ENCODE measurements at places on chromosomes 4 and X. TPM values are rescaled to one million over a fixed set of nuclear protein-coding genes. Genes with fewer than 3 reads are reported as not detected.

- DNase-seq, result no peak
- H3K4me1 ChIP-seq, result no peaks in the 10 kb centered on the region
These were observed 18.1 kb downstream of the TDO2 start for GRCh38 chr4:155921597-155921996.

DNA sequence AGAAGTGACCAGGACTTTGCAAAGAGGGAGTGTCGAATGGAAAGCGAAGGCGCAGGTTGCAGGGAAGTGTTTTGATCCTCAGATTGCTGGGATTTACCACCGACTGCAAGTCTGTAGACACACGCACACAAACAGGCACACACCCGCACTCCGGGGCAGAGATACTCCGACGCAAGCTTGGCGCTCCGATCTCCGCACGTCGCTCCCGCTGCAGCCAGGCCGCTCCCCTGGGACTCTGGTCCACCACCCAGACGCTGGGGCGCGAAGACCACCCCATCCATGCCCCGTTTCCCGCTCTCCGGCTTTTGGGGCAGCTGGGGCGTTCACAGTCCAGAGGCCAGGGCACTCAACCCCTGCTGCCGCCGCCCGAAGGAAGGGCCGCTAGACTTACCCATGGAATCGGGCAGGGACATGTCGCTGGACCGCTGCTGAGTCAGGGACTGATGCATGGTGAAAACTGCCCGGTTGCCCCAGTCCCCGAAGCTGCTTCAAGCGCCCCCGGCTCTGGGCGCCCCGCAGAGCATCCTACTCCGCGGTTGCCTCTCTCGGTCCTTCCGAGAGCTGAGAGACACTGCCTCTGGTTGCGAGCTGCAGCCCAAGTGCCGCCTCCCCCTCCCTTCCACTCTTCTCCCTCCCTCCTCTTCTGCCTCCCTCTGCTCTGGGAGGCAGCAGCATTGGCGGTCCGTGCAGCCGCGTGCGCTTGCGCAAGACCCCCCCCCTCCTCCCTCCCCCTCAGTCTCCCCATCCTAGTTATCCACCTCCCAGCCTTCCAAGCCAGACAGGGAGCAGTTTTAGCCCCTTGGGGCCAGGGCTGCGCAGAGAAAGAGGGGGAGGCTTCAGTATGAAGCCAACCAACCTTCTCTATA is at the start of gene TMEM255A:
Gene TMEM255A (minus strand): TSS at position 601 of the 866 bp plus-strand sequence. CDS start 152 bp downstream, at position 449.
- H3K27me3 ChIP-seq, result peaks cover 48% of the 10 kb centered on the region
- H3K4me1 ChIP-seq, result peaks cover 16% of the 10 kb centered on the region
- H3K27ac ChIP-seq, result no peak within 1 kb of the TSS
- H3K4me3 ChIP-seq, result peak within 1 kb of the TSS; percentile 70
- peak; percentile 10 for DNase-seq

DNA sequence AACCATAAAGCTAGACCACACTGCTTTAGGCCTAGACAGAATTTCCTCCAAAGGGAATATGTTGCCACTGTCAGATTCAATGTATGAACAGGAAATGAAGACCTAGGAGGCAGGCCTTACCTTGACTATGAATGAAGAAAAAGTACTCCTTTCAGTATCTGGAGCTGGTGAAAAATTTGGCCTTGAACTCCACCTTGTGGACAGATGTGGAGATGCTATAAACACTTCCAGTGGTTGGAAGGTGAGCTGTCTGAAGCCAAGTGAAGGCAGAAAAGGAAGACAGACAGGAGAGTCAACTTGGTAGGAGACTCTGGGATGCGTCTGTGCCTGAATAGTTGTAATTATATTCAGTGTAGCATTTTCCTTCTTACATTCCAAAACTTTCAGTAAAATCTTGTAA is 17.2 kb downstream of the SPIN3 start:
- no peak overlapping the region for H3K4me3 ChIP-seq
- H3K27ac ChIP-seq, result no peak overlapping the region
- DNase-seq, result peak; percentile 44
- H3K4me1 ChIP-seq, result no peaks in the 10 kb centered on the region
- peaks cover 1% of the 10 kb centered on the region for H3K36me3 ChIP-seq
- H3K27me3 ChIP-seq, result no peaks in the 10 kb centered on the region

DNA sequence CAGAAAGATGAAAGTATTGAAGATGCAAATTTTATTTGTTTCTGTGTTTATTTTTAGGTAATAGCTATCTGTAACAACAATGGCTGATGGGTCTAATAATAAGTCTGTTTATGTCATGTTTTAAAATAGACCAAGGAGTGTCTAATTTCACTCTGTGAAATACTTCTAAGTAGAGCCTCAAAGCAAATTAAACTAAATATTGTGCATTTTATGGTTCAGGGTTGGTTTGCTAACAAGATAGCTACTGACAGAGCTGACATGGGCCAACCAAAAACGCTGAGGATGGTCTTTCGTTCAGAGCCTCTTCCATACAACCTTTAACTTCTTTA is 437.6 kb upstream of the CTSO start:
- no peaks in the 10 kb centered on the region for H3K4me1 ChIP-seq
- no peak overlapping the region for H3K27ac ChIP-seq
- no peaks in the 10 kb centered on the region for H3K27me3 ChIP-seq
- no peaks in the 10 kb centered on the region for H3K36me3 ChIP-seq
- H3K4me3 ChIP-seq, result no peak overlapping the region
- DNase-seq, result no peak

- no peak overlapping the region for H3K4me3 ChIP-seq
- H3K27ac ChIP-seq, result no peak overlapping the region
- no peak for DNase-seq
- no peaks in the 10 kb centered on the region for H3K36me3 ChIP-seq
- H3K4me1 ChIP-seq, result peaks cover 5% of the 10 kb centered on the region
- H3K27me3 ChIP-seq, result peaks cover 2% of the 10 kb centered on the region
These were observed 126.0 kb downstream of the EMCN start for GRCh38 chr4:100391863-100392262.

DNA sequence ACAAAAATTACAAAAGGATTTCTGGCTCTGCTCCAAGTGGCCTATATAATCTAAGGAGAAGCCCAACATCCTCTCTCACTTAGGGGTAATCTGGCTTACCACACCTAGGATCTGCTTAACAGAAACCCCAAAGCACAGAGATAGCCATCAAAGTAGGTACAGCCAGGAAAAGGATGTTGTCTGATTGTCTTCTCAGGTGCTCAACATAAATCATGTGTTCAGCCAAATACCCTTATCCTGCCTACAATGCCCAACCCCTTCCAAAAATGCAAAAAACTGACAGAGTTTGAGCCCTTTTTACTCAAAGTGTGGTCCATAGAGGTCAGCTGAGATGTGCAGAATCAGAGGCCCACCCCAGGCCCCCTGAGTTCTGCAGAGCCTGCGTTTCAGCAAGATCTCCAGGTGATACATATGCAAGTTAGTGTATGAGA is 53.9 kb downstream of the PPM1K start:
- DNase-seq, result no peak
- peaks cover 2% of the 10 kb centered on the region for H3K36me3 ChIP-seq
- peak overlapping the region; percentile 3 for H3K27ac ChIP-seq
- H3K4me1 ChIP-seq, result peaks cover 17% of the 10 kb centered on the region
- peak overlapping the region; percentile 53 for H3K4me3 ChIP-seq

GRCh38 chr4:17687237-17687857 is 72.9 kb downstream of the MED28 start:
- no peak overlapping the region for H3K27ac ChIP-seq
- no peak for DNase-seq
- no peaks in the 10 kb centered on the region for H3K27me3 ChIP-seq
- no peaks in the 10 kb centered on the region for H3K36me3 ChIP-seq
- no peak overlapping the region for H3K4me3 ChIP-seq

DNA sequence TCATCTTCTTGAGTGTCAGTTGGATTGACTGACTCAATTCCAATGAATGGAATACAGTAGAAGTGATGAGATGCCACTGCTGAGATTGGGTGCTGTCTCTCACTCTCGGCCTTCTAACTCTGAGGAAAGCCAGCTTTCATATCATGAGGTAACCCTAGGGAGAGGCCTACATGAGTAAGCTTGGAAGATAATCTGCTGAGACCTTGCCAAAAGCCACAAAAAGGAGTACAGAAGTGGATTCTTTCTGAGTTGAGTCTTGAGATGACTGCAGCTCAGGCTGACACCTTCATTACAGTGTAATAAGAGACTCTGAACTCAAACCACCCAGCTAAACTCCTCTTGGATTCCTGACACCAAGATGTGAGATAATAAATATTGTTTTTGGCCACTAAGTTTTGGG is 537.4 kb upstream of the MAGEB18 start:
- H3K4me3 ChIP-seq, result no peak overlapping the region
- no peak overlapping the region for H3K27ac ChIP-seq
- no peaks in the 10 kb centered on the region for H3K4me1 ChIP-seq
- H3K36me3 ChIP-seq, result no peaks in the 10 kb centered on the region
- no peak for DNase-seq

DNA sequence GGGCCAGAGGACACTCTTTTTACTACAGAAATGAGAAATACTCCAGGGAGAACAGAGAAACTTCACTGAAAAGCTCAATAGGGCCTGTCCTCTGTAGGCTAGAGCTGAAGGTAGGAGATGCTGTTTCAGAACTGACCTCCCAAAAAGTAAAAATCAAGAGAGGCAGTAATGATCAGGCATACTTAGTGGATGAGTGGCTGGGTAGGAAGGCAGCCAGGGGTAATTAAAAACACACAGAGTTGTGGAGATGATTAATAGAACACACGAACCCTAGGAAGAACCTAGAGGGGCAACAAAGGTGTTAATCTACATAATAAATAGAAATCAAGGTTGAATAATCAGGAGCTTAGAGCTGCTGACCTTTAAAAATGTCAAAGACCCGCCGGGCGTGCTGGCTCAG is 582.4 kb upstream of the ADGRL3 start:
- no peaks in the 10 kb centered on the region for H3K27me3 ChIP-seq
- no peak for DNase-seq
- no peaks in the 10 kb centered on the region for H3K4me1 ChIP-seq
- H3K27ac ChIP-seq, result no peak overlapping the region

- H3K36me3 ChIP-seq, result peaks cover 19% of the 10 kb centered on the region
- H3K4me1 ChIP-seq, result peaks cover 32% of the 10 kb centered on the region
- peak overlapping the region; percentile 42 for H3K4me3 ChIP-seq
- peak overlapping the region; percentile 92 for H3K27ac ChIP-seq
- H3K27me3 ChIP-seq, result peaks cover 38% of the 10 kb centered on the region
- DNase-seq, result peak; percentile 90
These were observed 306.3 kb downstream of the ANK2 start for GRCh38 chr4:113355550-113356371.

Gene SLC6A14
- total RNA-seq, result not detected

Gene CRMP1
- total RNA-seq, result not detected

Gene FABP2
- not detected for total RNA-seq

Gene MEPE
- not detected for total RNA-seq

Measured in activated CD8-positive, alpha-beta T cell treated with anti-CD3 and anti-CD28 coated beads for 36 hours (primary cell).